Smooth muscle cell of the umbilical artery (primary cell): ENCODE measurements at places on chromosomes 6 and 20. TPM values are rescaled to one million over a fixed set of nuclear protein-coding genes. Genes with fewer than 3 reads are reported as not detected.

Gene TOX2
- total RNA-seq = 2.1 and 2.2 TPM in 2 replicates

Gene ZSCAN23
- 3.3 and 7.4 TPM in 2 replicates for total RNA-seq

Gene FLRT3
- total RNA-seq = 5.8 and 24.3 TPM in 2 replicates

Gene TAGAP
- not detected in 2 replicates for total RNA-seq

Gene RNF39
- not detected in 2 replicates for total RNA-seq

Gene HCRTR2
- not detected in 2 replicates for total RNA-seq

Gene SALL4
- total RNA-seq = 0.59 and 2.0 TPM in 2 replicates

Gene TCP11
- 0.46 TPM in 1 of 2 replicates, not detected in the other for total RNA-seq

Gene BACH2
- total RNA-seq = 0.74 and 1.5 TPM in 2 replicates

Gene AKAP7
- 5.8 and 6.2 TPM in 2 replicates for total RNA-seq
